ENCODE measurements at places on chromosomes 16 and 17. TPM values are rescaled to one million over a fixed set of nuclear protein-coding genes. Genes with fewer than 3 reads are reported as not detected.

The SCGB1C2 gene
- total RNA-seq = not detected

The CHST4 gene
- 0.08 TPM for total RNA-seq

The CACNG5 gene
- 0.21 TPM for total RNA-seq

The PHLPP2 gene
- 10.9 TPM for total RNA-seq

The NEUROD2 gene
- total RNA-seq = not detected

The NPIPB6 gene
- total RNA-seq = 1.9 TPM

The KRTAP3-1 gene
- not detected for total RNA-seq

The NUTF2 gene
- total RNA-seq = 266 TPM
